Stimulated activated CD8-positive, alpha-beta memory T cell treated with anti-CD3 and anti-CD28 coated beads, Interleukin-2, amount 100 ng/mL, for 1 hour (primary cell): ENCODE measurements at places on chromosomes 11 and 22.

DNA sequence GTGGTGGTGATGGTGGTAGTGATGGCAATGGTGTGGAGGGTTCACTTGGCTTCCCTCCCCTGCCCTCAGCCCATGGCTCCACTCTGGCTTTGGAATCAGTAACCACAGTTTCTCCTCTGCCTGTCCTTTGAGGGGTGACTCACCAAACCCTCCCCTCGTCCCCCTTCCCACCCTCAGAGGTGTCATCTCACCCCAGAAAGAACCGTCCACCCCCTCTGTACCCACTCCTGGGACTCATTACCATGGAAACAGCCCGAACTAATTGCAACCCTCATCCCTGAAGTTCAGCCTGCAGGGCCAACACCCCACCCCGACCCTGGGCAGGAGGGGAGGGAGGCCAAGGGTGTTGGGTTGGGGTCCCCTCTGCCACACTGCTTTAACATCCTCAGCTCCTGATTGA is 26.6 kb downstream of the PHLDB1 start:
- no peak for DNase-seq

DNA sequence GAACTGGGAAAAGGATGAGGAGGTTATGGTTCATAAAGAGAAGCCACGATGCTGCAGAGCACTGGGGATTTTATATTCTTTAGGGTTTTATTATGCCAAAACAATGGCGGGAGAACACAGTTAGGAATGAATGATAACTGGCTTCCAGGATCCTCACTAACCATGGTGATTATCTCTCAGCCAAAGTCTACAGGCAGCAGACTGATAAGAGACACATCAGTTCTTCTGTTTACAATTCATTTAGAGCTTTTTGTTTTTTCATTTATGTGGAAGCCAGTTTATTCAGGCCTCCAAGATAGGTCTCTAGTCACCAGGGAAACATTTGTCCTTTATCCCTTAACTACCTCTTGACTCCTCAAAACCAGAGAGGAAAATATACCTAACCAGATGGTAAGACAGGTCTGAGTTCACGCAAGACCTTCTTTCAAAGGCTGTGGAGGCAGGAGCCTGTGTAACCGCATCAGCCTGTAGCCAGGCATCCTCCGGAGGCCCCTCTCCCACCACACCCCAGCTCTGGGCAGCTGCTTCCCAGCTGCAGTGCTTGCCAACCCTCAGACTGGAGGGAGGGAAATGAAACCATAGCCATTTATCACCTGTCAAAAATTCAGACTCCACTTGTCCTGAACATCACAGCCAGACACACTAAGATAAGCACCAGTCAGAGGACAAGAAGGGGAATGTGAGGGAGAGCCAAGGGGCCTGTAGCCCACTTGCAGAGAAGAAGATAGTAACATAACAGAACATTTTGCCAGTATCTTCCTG is 57.2 kb upstream of the FAM181B start:
- no peak for DNase-seq

GRCh38 chr11:45726493-45727054 is 61.2 kb upstream of the CHST1 start:
- no peak for DNase-seq

DNA sequence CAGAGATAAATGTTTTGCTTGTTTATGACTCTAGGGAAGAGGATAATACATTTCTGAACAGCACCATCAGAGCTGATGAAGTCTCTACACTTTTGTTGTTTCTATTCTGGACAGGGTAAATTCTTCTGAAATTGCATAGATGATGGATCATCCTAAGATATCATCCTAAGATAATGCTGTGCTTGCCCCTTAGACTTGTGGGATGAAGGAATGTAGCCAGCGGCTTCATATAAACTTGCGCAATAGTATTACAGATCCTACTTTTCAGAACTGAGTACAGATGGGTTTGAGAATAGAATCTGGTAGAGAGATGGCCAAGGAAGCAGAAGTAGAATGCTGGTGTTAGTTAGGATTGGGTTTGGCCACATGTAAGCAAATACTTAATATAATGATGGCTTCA is 61.0 kb downstream of the NCAM1 start:
- DNase-seq = no peak

GRCh38 chr11:48055292-48056132 is 75.2 kb downstream of the PTPRJ start:
- peak; percentile 7 for DNase-seq

GRCh38 chr11:93143800-93144199 is 54.0 kb downstream of the SLC36A4 start:
- DNase-seq = no peak
